ENCODE measurements at places on chromosomes 4 and X.

- DNase-seq, result no peak
These were observed 25.5 kb downstream of the TBC1D19 start for GRCh38 chr4:26609391-26609790.

GRCh38 chr4:185792384-185793115, 19.4 kb downstream of the SORBS2 start:
- no peak for DNase-seq

- no peak for DNase-seq
These were observed 19.9 kb downstream of the MAN2B2 start for GRCh38 chr4:6594826-6595355.

DNA sequence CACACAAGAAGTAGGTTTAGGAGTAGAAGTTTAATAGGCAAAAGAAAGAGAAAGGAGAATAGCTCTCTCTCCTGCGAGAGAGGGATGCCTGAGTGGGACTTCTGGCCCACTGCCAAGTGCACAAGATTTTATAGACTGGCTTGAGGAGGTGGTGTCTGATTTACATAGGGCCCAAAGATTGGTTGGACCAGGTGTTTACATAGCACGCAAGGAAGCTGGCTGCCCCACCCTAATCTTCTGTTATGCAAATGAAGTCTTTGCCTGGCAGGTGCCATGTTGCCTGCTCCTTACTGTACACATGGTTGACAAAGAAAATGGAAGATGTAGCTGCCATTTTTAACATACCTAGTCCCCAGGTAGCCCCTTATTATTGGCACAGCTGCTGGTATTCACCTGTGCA, 170.8 kb upstream of the GATB start:
- DNase-seq, result no peak

DNA sequence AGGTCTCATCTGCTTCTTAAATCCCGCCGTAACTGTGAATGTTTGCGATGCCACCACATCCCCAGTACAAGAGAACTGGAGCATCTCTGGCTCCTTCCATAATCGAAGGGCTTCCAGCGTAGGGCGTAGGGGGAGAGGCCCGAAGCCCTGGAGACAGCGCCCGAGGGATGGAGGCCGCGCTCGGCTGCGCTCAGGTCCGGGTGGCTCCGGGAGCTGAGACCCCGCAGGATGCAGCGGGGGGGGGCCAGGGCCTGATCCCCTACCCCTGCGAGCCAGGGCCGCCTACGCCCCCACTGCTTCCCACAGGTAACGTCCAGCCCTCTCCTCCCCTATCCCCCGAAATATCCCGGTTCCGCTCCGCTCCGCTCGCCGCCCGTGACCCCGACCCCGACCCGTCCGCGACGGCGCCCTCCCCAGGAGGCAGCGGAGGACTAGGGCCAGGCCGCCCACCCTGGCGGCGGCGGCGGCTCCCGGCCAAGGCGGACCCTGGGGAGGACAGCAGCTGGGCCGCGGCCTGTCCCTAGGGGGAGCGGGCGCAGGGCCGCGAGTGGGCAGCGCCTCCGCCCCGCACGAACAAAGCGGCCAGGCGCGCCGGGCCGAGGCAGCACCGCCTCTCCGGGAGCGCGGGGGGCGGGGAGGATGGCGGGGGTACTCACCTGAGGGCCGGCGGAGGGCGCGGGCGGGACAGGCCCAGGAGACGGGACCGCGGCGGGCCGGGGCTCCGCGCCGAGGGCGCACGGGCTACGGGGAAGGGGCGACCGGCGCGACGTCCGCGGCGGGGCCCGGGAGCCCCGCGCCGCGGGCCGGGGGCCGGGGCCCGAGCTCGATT, 723 bp downstream of the WDFY3 start:
- DNase-seq, result no peak

- no peak for DNase-seq
These were observed 227.7 kb downstream of the VEGFC start for GRCh38 chr4:176565049-176565448.

GRCh38 chrX:96435378-96436035, 249.1 kb upstream of the DIAPH2 start:
- DNase-seq, result no peak

DNA sequence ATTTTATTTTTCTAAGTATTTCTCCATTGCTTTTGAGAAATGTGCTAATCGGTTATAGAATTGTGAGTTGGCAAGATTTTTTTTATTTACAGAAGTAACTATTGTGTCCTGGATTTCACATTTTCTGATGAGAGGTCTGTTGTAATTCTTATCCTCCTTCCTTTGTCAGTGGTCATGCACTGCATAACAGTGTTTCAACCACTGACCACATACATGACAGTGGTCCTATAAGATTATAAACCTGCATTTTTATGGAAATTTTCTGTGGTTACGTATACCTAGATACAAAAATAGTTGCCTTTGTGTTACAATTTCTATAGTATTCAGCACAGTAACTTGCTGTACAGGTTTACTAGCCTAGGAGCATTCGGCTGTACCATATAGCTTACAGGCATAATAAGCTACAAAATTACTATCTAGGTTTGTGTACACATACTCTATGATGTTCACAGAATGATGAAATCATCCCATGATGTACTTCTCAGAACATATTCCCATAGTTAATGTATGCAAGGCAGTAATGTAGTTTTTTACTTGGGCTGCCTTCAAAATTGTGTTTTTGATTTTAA, 47.8 kb downstream of the APELA start:
- no peak for DNase-seq

DNA sequence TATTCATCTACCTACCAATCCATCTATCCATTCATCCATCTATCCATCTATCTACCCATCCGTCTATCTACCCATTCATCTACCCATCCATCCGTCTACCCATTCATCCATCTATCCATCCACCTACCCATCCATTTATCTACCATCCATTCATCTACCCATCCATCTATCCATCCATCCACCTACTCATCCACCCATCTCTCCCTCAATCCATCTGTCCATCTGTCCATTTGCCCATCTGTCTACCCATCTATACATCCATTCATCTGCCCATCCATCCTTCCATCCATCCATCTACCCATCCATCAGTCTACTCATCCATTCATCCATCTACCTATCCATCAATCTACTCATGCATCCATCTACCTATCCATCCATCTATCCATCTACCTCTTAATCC, 126.8 kb upstream of the PSAPL1 start:
- no peak for DNase-seq

DNA sequence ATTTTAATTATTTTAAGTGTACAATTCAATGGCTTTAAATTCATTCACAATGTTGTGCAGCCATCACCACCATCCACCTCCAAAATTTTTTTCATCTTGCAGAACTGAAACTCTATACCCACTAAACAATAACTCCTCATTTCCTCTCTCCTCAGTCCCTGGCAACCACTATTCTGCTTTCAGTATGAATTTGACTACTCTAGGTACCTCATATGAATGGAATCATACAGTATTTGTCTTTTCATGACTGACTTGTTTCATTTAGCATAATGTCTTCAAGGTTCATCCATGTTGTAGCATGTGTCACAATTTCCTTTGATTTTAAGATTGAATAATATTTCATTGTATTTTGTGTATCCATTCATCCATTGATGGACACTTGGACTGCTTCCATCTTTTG, 46.9 kb downstream of the KIF4A start:
- no peak for DNase-seq
